WTC11 (cell line): ENCODE measurements at places on chromosomes 16 and 17. TPM values are rescaled to one million over a fixed set of nuclear protein-coding genes. Genes with fewer than 3 reads are reported as not detected.

GRCh38 chr17:28895794-28896447, 1.6 kb downstream of the FLOT2 start:
- H3K4me1 ChIP-seq = peaks cover 26% of the 10 kb centered on the region
- H3K36me3 ChIP-seq = peaks cover 20% of the 10 kb centered on the region
- H3K27ac ChIP-seq = peak overlapping the region; percentile 65
- peak overlapping the region; percentile 94 for H3K4me3 ChIP-seq
- DNase-seq = no peak

SMURF2 gene
- 21.6 to 24.0 TPM (median 23.0 TPM) in 3 replicates for total RNA-seq

SDR42E1 gene
- 0.05 to 0.07 TPM (median 0.05 TPM) in 3 replicates for total RNA-seq

- no peak overlapping the region for H3K4me3 ChIP-seq
- no peak for DNase-seq
- H3K27ac ChIP-seq = no peak overlapping the region
- H3K4me1 ChIP-seq = peaks cover 8% of the 10 kb centered on the region
Observed at GRCh38 chr16:927406-927805, 43.4 kb downstream of the LMF1 start.

SMIM22 gene
- 1.9 TPM in 1 of 3 replicates, not detected in the others for total RNA-seq

GRCh38 chr17:79509008-79509407, 101.8 kb downstream of the RBFOX3 start:
- no peak overlapping the region for H3K4me3 ChIP-seq
- DNase-seq = no peak
- H3K4me1 ChIP-seq = no peaks in the 10 kb centered on the region
- no peaks in the 10 kb centered on the region for H3K36me3 ChIP-seq
- H3K27ac ChIP-seq = no peak overlapping the region

DNA sequence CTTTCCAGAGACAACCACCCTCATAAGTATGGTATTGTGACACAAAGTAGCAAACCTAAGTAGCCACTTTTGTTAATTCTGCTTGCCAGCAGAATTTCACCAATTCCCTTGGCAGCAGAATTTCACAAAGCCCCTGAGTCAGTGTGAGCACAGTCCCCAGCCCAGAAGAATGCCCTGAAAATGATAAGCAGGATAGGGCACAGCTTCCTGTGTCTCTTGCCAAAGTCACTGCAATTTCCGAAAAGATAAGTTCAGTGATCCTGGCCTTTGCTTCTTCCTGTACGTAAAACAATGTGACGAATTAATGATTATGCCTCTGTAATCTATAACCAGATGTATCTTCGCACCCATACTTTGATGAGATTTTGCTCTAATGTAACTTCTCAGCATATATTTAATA, 16.0 kb upstream of the WIPF2 start:
- no peak overlapping the region for H3K27ac ChIP-seq
- no peak for DNase-seq
- H3K4me3 ChIP-seq = no peak overlapping the region

GRCh38 chr17:80837711-80838110, 153.9 kb upstream of the CHMP6 start:
- no peak overlapping the region for H3K4me3 ChIP-seq
- H3K36me3 ChIP-seq = no peaks in the 10 kb centered on the region; the same call in 1 of the 2 replicates
- no peaks in the 10 kb centered on the region for H3K27me3 ChIP-seq
- H3K4me1 ChIP-seq = peaks cover 15% of the 10 kb centered on the region
- no peak for DNase-seq

MFAP4 gene
- total RNA-seq = 3.9 to 4.1 TPM (median 4.0 TPM) in 3 replicates

DNA sequence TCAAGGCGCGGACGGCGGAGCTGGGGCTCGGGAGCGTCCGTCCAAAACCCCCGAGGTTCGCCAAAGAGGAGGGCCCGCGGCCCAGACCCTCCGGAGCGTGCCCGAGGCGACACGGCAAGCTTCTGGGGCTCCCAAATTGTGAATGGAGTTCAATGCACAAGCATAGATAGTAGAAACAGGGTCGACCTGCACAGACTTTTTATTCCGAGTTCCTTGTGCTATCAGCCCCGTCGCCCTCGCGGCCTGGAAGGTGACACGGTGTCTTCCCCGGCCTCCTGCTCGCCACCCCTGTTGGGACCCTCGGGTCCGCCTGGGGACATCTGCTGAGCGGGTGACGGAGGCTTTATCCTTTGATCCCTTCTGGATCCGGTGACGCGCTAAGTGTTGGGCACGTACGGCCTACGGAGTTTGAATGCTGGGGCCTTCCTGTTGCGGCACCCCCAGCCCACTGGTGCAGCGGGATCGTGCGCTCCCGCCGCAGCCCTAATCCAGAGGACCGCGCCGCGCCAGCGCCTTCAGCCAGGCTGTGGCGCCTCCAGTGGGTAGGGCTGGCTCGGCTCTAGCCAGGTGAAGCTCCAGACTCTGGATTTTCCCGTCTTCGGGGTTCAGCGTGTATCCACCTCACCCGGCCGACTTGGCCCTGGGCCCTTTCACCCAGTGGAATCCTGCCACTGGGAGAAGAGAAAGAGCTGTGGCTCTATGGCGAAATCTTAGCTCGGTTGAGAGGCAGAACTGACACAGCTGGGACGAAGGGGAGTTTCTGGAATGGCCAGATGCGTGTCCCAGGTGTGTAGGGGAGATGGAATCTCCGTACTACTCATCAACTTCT, 17.0 kb upstream of the NTN1 start:
- no peak overlapping the region for H3K27ac ChIP-seq
- peaks cover 18% of the 10 kb centered on the region for H3K4me1 ChIP-seq
- H3K27me3 ChIP-seq = peaks cover 88% of the 10 kb centered on the region
- H3K36me3 ChIP-seq = no peaks in the 10 kb centered on the region; the same call in 1 of the 2 replicates

- H3K27ac ChIP-seq = no peak overlapping the region; the same call in 1 of the 2 replicates
- H3K4me1 ChIP-seq = peaks cover 2% of the 10 kb centered on the region
- DNase-seq = no peak
- H3K4me3 ChIP-seq = no peak overlapping the region
Observed at GRCh38 chr16:89958596-89958995, 10.0 kb downstream of the DEF8 start.

- DNase-seq = no peak
- peaks cover 8% of the 10 kb centered on the region for H3K4me1 ChIP-seq
- H3K27ac ChIP-seq = no peak overlapping the region
- H3K36me3 ChIP-seq = no peaks in the 10 kb centered on the region
- H3K4me3 ChIP-seq = no peak overlapping the region
- peaks cover 37% of the 10 kb centered on the region for H3K27me3 ChIP-seq
Observed at GRCh38 chr16:31221357-31222160, 4.6 kb upstream of the PYDC1 start.

PRKCB gene
- total RNA-seq = 6.9 to 13.4 TPM (median 11.3 TPM) in 3 replicates

TAT gene
- total RNA-seq = 0.66 to 0.89 TPM (median 0.68 TPM) in 3 replicates

DNA sequence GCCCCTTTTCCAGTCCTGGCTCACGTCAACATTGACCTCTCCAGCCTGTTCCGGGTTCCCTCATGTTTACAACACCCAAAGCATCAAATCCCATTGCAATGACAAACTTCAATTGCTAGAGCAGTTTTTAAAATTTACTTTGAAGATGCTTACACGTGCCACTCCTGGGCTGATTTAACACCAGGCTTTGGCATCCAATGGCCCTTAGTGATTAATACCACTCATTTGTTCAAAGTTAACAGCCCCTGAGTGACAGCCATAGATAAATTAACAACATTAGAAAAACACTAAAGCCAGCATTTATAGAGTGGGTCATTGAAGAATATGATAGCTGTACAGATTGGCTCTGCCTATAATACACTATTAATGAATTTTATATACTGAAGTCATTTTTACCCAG, 135.1 kb downstream of the PMP22 start:
- no peak overlapping the region for H3K27ac ChIP-seq
- no peaks in the 10 kb centered on the region for H3K4me1 ChIP-seq
- no peaks in the 10 kb centered on the region; the same call in 1 of the 2 replicates for H3K27me3 ChIP-seq

DNA sequence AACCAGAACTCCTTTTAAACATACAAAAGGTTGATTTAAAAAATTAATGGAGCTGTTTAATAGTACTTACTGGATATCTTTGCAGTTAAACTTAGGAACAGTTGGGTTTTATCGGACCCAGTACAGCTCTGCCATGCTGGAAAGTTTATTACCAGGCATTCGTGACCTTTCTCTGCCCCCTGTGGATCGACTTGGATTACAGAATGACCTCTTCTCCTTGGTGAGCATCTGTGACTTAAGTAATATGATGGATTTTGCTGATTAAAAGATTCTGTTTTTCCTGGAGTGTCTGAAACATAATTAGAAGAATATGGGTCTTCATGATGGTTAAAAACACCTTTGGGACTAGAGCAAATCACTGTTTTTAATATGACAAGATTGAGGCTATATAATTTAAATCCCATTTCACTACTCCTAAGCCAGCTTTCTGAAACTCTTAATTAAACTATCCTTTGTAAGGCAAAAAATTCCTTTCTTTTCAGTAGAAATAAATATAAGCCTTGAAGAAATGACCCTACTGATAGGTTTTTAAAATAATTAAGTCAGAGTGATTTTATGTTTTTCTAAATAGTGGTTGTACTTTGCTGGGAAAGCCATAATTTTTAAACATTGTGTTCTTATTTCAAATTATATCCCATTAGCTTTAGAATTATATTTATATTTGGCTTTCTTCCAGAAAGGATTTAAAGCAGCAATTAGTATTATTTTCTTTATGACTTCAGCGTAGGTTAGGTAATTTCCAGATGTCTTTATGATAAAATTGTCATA, 45.7 kb upstream of the KPNB1 start:
- no peak for DNase-seq
- H3K4me1 ChIP-seq = no peaks in the 10 kb centered on the region
- no peak overlapping the region for H3K4me3 ChIP-seq
- H3K36me3 ChIP-seq = peaks cover 50% of the 10 kb centered on the region

METRN gene
- total RNA-seq = 30.9 to 64.3 TPM (median 61.4 TPM) in 3 replicates

DNA sequence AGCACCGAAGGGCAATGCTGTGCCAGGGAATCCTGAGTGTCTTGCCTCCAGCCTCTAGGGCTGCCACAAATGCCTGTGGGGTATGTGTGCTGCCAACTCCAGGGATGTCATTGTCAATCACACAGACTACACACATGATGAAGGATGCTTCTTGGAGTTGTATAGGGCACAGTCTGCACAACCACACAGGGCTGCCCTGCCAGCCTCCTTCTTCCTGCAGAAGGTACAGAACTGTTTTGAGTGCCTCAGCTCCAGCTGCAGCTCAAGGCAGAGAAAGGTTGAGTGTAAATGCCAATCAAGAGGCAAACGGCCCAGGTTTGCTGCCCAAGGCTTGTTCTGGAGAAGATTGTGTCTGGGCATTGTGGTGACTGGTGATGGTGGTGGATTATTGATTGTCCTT, 15.6 kb downstream of the SCNN1B start:
- no peak for DNase-seq
- no peaks in the 10 kb centered on the region for H3K27me3 ChIP-seq
- H3K36me3 ChIP-seq = no peaks in the 10 kb centered on the region
- no peak overlapping the region for H3K4me3 ChIP-seq
- no peak overlapping the region for H3K27ac ChIP-seq
- peaks cover 8% of the 10 kb centered on the region for H3K4me1 ChIP-seq

TPSD1 gene
- 0.31 to 1.5 TPM (median 0.94 TPM) in 3 replicates for total RNA-seq

DNA sequence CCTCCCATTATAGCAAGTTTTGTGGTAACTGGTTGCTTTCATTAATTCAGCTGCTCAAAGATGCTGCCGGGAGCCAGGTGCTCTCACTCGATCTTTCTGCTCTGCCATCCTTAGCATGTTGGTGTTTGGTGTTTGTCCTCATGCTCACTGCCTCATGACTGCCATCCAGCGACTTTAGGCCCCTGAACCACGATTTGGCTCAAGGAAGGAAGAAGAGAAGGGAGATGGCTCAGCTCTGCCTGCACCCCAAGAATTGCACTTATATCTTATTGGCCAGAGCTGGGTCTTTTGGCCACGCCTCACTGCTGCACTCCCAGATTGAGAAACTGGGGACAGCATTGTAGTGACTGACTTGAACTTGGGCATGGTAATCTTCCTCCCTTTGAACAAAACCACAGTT, 52.7 kb downstream of the ARSG start:
- no peaks in the 10 kb centered on the region for H3K27me3 ChIP-seq
- peaks cover 5% of the 10 kb centered on the region for H3K4me1 ChIP-seq
- DNase-seq = no peak
- no peaks in the 10 kb centered on the region for H3K36me3 ChIP-seq

- H3K36me3 ChIP-seq = peaks cover 48% of the 10 kb centered on the region
- peaks cover 7% of the 10 kb centered on the region for H3K27me3 ChIP-seq
- H3K4me1 ChIP-seq = no peaks in the 10 kb centered on the region
- H3K27ac ChIP-seq = no peak overlapping the region
- no peak overlapping the region for H3K4me3 ChIP-seq
Observed at GRCh38 chr16:35626041-35626440, 2166.6 kb downstream of the TP53TG3F start.

- peaks cover 14% of the 10 kb centered on the region for H3K36me3 ChIP-seq
- peak overlapping the region; percentile 84 for H3K4me3 ChIP-seq
- H3K27me3 ChIP-seq = peaks cover 4% of the 10 kb centered on the region; the same call in 1 of the 2 replicates
- H3K4me1 ChIP-seq = peaks cover 13% of the 10 kb centered on the region
Observed at GRCh38 chr16:30786115-30786935, 680 bp downstream of the ZNF629 start.

GRCh38 chr16:72282362-72282761, 110.4 kb upstream of the PMFBP1 start:
- DNase-seq = no peak
- H3K27me3 ChIP-seq = no peaks in the 10 kb centered on the region
- H3K4me3 ChIP-seq = no peak overlapping the region
- H3K36me3 ChIP-seq = no peaks in the 10 kb centered on the region; the same call in 1 of the 2 replicates
- no peak overlapping the region for H3K27ac ChIP-seq

- no peak overlapping the region for H3K4me3 ChIP-seq
- DNase-seq = no peak
- peaks cover 6% of the 10 kb centered on the region for H3K36me3 ChIP-seq
- no peaks in the 10 kb centered on the region for H3K4me1 ChIP-seq
- H3K27me3 ChIP-seq = no peaks in the 10 kb centered on the region
- no peak overlapping the region for H3K27ac ChIP-seq
Observed at GRCh38 chr16:69225121-69225520, 38.2 kb downstream of the SNTB2 start.

PNMT gene
- total RNA-seq = 2.4 to 3.1 TPM (median 2.7 TPM) in 3 replicates

GRCh38 chr17:83081684-83082201, 2.3 kb downstream of the METRNL start:
- H3K4me3 ChIP-seq = peak overlapping the region; percentile 62
- 0 out of 2 replicates have a peak overlapping the region, but pooled peaks have one; percentile 41 for H3K27ac ChIP-seq
- H3K36me3 ChIP-seq = peaks cover 5% of the 10 kb centered on the region; the same call in 1 of the 2 replicates

CFAP119 gene
- 4.6 to 6.6 TPM (median 6.2 TPM) in 3 replicates for total RNA-seq

CCL3 gene
- 0.44 to 0.72 TPM (median 0.55 TPM) in 3 replicates for total RNA-seq

SCGB1C2 gene
- total RNA-seq = not detected in 3 replicates
